WTC11 (cell line): ENCODE measurements at places on chromosomes 5 and 9.

DNA sequence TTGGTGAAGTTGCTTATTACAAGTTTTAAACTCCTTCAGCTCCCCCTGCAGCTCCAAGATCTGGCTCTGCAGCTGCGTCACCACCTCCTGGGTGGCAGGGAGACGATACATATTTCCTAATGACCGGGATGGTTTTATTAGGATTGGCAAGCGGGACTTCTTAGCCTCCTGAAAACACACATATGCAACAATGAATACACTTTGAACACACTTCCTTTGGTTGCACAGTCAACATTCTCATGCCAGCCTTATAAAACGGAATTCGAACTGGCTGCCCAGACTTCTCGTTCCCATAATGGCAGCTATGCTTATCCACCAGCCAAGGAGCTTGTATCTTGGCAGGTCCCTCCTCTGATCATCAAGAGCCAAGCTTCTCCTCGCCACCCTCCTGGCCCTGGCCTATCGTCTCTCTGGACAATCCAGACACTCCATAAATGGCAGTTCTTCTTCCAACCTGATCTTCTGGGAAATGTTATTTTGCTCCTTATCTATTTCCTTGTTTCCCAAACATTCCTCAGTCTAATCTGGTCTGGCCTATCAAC is 131.9 kb downstream of the CDK5RAP2 start:
- no peak for DNase-seq

DNA sequence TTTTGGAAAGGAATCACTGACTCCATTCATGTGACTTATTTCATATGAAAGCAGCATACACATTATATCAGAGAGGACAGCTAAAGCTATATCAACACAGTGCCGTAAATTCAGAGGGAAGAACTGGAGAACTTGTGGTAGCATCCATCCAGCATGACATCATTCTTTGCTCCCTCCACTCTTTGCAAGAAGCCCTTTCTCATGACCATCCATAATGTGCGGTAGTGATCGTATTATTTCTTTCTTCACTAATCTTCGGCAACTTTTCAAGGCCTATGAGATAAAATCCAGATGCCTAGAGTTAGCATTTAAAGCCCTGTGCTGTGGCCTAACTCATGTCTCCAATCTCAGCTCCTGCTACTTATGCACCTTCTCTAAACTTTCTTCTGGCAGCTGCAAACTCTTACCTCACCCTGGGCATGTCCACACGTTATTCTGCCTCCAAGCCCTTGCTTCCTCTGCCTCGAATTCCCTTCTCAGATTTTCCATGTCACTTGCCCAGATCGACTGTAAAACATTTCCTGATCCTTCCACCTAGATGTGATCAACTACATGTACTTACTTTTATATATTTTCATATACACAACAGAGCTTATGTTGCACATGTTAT is 307.3 kb upstream of the SGCD start:
- no peak for DNase-seq

DNA sequence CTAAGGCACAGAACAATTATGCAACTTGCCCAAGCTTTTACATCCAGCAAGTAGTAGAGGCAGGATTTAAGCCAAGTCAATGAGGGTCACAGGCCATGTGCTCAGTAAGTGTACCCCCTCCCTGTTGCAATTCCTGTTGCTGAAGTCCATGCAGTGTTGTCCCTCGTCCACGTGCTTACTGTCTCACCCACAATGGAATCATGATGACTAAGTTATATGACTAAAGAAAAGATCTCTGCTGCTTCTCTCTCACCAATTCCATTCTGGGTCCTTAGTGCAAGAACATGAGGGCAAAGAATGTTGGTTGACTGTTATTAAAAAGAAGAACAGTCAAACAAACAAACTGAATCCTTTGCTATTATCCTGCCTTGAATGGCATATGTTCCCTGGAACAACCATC is 233.6 kb upstream of the SLC24A2 start:
- no peak for DNase-seq

DNA sequence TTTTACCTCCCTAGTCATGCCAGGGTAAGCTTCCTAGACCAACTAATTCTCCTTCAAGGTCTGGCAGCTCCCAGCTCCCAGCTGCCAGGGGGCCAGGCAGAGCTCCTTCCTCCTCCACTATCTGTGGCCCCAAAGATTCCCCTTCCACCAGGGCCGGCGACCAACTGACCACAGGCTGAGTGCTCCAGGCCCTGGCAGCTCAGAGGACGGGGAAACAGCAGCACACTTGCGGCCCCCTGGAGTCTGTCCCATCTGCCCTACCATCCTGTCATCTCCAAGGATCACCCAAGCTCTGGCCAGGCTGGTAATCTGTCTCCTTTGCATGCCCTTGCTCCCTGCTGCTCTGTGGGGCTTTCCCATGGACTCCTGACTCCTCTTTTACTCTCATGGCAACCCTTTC is 31.2 kb upstream of the BASP1 start:
- DNase-seq = no peak

- peak; percentile 71 for DNase-seq
Measured at GRCh38 chr9:131282688-131283422, 6.5 kb upstream of the FAM78A start.

DNA sequence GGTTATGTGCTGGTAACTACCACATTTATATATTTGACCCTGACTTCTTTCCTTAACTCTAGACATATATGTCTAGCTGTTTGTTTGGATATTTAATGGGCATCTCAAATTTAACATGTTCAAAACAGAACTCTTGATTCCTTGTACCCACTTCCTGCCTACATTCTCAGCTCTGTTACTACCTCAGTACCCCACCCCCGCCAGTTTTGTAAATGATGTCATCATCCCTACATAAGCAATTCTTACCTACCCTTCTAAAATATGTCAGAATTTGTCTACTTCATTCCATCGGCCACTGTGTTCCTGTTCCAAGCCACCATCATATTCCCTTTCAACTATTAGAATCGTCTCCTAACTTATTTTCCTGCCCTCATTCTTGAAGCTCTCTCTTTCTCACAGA is 4.8 kb downstream of the RAD50 start:
- no peak for DNase-seq

- DNase-seq = no peak
Measured at GRCh38 chr5:38263983-38264382, 5.6 kb downstream of the EGFLAM start.

DNA sequence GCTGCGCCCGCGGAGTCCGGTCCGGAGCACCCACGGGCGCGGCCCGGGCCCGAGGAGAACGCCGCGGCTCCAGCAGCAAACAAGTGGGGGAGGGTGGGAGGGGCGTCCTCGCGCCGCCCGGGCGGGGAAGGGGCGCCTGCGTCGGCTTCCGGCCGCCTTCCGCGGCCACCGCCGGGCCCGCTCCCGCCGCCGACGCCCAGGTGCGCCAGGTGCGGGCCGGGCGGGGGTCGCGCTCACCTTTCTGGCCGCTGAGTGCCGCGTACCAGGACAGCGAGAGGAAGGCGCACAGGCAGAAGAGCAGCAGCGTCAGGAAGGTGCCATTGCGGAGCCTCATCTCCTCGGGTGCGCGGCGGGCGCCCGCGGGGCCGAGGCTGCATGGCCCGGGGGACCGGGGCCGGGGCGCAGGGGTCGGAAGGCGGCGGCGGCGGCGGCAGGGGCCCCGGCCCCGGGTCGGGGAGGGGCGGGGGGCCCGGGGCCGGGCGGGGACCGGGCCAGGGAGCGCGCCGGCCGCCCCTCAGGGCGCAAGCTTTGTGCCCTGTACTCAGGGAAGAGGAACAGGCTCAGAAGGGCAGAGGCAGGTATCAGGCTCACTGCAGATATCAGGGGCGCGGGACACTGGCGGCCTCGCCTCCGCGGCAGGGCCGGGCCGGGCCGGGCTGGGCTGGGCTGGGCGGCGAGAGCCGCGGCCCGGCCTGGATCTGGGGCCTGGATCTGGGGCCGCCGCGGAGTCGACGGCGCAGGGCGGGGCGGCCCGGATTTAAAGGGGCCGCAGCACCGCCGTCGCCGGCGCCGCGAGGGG is at the start of gene MGAT4B:
MGAT4B (minus strand) TSS at position 617 of the 799 bp plus-strand sequence; CDS start at position 334, 283 bp downstream.
- DNase-seq = peak; percentile 74

- DNase-seq = no peak
Measured at GRCh38 chr5:131685516-131686171, 50.6 kb upstream of the RAPGEF6 start.

DNA sequence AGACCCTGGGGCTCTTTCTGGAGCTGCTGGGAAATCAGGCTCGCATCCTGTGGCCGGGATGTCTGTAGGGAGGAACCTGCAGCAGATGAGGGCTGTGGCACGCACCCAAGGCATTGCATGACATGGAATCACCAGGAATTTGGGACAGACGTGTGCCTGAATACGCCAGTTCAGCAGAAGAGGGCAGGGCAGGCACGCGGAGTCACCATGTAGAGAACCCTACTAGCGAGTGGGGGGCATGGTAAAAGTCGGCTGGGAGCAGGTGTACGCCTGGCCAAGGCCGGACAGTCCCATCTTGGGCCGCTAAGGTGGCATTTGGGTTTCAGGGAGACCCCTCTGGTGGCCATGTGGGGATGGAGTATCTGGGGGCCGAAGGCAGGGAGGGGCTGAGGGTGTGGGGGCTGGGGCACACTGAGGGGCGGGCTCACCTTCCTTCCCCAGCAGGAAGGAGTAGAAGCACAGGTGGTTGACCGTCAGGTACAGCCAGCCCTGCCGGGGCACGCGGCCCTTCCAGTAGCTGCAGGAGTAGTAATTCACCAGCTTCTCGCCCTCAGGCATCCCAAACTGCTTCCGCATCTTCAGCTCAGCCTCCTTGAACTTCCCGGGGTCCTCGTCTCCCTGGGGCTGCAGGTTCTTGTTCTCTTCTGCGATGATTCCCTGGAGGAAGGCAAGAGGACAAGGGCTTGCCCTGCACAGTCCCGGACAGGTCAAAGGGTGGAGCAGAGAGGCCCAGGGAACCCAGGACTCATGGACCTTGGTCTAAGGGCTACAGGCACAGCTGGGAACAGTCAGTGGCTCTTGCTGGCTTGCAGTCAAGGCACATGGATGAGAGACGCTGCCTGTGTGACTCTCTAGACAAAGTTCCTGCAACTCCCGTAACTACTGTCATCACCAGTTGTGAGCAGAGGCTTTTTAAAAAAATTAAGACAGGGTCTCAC is 13.5 kb downstream of the TBC1D9B start:
- no peak for DNase-seq

DNA sequence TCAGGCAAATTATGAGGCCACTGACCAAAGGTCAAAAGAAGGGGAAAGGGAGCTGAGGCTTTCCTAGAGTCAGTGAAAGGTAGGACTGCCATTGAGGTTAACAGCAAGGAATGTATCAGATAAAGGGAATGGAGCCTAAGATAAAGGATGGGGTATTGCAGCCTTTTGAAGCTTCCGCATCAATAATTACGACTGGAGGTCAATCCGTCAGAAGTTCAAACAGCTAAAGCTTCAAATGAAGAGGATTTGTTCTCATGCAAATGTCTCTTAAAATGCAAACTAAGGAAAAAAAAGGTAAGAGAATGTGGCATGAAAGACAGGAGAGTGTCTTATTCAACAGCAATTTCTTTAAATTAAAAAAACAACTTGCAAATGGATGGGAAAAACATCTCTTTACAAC is 341.1 kb upstream of the RGMB start:
- DNase-seq = no peak

DNA sequence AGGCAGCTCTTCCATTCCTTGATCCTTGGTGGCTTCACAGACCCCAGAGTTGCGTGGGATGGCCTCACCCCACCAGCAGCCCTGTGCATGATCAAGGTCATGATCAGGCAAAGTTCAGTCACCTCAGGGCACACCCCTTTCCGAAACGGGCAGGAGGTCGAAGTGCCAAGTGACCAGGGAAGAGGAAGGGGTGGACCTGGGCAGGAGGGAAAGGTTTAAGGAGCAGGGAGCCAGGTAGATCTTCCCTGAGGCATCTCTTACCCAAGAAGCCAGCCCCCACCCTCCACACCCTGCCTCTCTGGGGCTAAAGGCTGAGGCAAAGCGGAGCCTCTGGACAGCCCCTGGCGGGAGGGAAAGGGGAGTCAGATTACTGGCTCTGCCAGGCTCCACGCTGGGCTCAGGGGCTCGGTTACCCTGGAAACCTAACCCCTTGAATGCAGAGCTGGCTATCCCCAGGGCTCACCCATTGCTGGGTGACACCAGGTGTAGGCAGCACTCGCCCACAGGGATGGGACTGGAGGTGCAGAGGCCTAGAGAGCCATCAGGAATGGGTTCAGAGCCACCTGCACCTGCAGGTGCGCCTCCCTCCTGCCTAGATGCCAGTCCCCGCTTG is 3.6 kb downstream of the MGAT4B start:
- peak; percentile 50 for DNase-seq

DNA sequence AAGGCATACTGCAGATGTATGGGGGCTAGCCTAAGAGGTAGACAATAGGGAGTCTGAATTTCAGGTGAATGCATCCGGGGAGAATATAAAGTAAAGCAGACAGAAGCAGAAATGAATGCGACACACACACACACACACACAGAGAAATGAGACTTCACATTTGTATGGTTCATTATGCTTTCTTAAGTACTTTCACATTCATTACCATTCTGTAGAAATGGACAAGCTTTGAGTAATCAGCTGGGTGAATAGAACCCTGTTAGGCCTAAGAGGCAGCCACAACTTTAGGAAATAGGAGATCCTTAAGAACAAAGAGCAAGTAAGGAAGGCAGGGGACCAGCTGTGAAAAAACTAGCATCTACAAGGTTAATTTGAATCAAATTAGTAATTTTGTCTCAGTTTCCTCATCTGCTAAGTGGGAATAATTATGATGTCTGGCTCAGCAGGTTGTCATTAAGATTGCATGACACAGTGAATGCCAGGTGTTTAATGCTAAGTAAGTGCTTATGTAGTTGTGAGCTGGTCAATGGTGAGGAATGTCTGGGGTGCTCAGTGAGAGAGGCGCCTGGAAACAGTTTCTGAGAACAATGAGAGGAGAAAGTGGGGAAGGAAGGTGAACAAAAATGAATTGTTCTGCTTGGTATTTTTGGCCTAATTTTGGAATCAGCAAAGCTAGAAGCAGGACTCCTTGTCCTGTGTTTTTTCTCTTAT is 265.8 kb upstream of the CLINT1 start:
- no peak for DNase-seq

- no peak for DNase-seq
Measured at GRCh38 chr5:111948092-111948841, 191.3 kb upstream of the NREP start.

- no peak for DNase-seq
Measured at GRCh38 chr9:35618854-35619799, 914 bp upstream of the CD72 start.

DNA sequence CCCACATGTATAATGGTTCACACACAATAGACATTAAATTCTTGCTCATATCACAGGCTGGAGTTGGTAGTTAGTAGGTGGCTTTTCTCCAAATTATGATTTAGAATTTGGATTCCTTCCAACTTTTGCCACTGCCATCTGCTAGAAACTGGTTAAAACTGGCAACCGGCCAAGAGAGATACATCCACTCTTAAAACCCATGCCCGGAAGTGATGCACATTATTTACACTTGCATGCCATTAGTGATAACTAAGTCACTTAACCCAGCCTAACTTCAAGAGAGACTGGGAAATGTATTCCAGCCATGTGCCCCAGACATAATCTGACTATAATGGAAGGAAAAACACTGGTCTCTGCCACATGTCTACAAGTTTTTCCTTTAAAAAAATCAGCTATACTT is 395.7 kb upstream of the SEMA6A start:
- no peak for DNase-seq

DNA sequence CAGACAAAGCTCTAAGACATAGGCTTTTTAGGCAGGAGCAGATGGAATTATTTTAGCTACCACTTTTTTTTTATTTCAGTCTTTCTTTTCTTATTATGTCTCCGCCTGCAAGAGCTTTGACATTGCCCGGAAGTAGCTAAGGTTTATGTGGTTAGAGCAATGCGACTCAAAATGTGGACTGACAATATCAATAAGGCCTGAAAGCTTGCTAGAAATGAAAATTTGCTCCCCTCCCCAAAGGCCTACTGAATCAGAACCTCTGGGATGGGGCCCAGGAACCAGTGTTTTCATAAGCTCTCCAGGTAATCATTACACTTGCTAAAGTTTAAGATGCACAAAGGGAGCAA is 81.3 kb downstream of the SUSD1 start:
- DNase-seq = no peak

GRCh38 chr5:56684159-56684558 is 131.2 kb upstream of the MAP3K1 start:
- no peak for DNase-seq
